ENCODE measurements at places on chromosomes 12 and 14.

- DNase-seq, result no peak
Measured at GRCh38 chr14:104130974-104131651, 7.3 kb upstream of the KIF26A start.

- DNase-seq, result no peak
Measured at GRCh38 chr14:64703395-64704142, 655 bp upstream of the PLEKHG3 start.

- no peak for DNase-seq
Measured at GRCh38 chr14:34161351-34162082, 210.6 kb upstream of the EGLN3 start.

DNA sequence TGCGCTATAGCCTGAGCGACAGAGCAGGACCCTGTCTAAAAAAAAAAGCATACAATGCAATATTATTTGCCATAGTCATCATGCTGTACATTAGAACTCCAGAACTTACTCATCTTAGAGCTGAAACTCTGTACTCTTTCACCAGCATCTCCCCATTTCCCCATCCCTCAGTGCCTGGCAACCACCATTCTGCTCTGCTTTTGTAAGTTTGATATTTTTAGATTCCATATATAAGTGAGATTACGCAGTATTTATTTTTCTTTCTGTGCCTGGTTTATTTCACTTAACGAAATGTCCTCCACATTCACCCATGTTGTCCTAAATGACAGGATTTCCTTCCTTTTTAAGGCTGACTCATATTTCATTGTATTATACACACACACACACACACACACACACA lies 121.8 kb downstream of the BBS10 start:
- no peak for DNase-seq

- no peak for DNase-seq
Measured at GRCh38 chr12:127579446-127579845, 687.5 kb upstream of the TMEM132C start.

- DNase-seq, result no peak
Measured at GRCh38 chr12:98733667-98734350, 88.7 kb downstream of the APAF1 start.

GRCh38 chr12:31850268-31850667 lies 108.9 kb upstream of the RESF1 start:
- DNase-seq, result no peak

- DNase-seq, result no peak
Measured at GRCh38 chr12:119151445-119152026, 27.2 kb upstream of the HSPB8 start.

DNA sequence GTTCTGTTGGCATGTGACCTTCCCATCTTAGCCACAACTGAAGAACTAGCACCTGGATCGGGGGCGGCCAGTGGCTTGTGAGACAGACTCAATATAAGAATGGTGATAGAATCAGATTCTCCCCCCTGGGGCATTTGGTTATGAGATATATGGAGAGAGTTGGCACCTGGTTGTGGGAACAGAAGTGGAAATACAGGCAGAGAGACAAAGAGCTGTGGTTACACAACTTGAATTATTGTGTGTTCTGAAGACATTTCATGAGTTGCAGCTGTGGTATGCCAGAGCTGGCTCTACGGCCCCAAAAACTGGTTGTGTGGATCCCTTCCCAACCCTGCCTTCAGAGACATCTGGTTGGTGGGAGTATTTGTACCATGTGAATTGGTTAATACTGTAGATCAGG lies 2.9 kb upstream of the MSRB3 start:
- no peak for DNase-seq

DNA sequence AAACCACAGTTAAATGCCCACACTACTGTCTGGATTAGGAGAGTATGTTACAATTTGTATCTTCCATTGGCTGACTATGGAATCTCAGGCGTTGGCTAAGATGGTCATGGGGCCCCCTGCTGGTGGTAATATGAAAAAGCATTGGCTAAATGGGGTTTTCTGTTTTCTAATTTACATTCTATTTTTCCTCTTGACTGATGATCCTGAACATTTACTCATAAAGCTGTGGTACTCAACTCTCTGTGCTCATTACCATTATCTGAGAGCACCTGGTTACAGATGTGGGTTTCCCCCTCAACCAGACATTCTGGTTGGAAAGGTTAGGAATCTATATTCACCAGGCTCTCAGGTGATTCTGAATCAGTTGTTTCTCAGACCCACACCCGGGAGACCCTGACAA lies 64.8 kb downstream of the WSCD2 start:
- peak; percentile 6 for DNase-seq

- DNase-seq, result no peak
Measured at GRCh38 chr12:42846782-42847181, 257.2 kb upstream of the PRICKLE1 start.

GRCh38 chr14:104531421-104532190 lies 48.0 kb upstream of the C14orf180 start:
- no peak for DNase-seq

GRCh38 chr12:3456809-3457208 lies 34.2 kb upstream of the PRMT8 start:
- DNase-seq, result no peak

GRCh38 chr12:59548930-59549329 lies 46.9 kb upstream of the SLC16A7 start:
- DNase-seq, result no peak

GRCh38 chr14:75198291-75198933 lies 22.0 kb upstream of the TMED10 start:
- no peak for DNase-seq

GRCh38 chr12:2225696-2226095 lies 172.9 kb downstream of the CACNA1C start:
- no peak for DNase-seq

DNA sequence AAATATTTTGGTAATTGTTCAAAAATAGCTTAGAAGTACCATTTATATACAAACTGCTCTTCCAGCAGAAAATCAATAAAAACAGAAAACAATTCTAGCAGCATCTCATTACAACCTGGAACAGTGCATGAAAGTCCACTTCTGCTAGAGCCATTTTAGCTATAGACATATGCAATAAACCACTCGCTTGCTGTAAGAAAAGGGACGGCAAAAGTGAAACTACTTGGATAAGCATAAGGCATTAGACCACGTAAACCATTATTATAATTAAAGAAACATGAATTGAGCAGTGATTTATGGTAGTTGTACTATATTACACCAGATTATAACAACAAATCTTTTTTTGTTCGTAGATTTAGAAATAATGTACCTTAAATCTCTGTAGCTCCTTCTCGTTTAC lies 48.7 kb downstream of the LRIG3 start:
- no peak for DNase-seq

DNA sequence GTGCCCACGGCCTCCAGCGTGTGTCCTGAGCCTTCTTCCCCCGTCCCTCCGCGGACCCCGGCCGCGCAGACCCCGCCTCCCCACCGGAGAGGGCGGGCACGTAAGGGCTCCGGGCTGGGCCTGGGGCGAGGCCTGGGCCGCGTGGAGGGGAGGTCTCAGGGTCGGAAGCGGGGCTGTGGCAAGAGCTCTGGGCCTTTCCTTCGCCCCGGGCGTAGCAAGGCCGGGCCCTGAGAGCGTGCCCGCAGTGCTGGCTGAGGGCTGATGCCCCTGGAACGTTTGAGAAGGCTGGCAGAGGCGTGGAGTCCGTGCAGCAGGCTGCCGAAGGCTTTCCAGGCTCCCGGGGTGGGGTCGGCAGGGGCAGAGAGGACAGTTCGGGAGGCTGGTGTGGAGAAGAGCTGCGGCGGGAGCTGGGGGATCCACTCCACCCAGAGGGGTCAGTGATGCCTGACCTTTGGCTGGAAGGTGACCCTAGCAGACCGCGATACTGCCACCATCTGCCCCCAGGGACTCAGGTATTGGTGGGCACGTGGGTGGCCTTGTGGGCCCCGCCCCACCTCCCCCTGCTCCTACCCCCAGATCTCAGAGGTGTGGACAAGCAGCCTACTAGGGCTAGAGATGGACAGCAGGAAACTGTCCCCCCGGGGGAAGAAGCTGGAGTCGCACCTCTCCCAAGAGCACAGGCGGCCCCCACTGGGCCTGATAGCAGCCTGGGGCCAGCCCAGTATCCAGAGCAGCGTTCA lies 558 bp downstream of the TEX22 start:
- DNase-seq, result no peak

- DNase-seq, result no peak
Measured at GRCh38 chr14:101224356-101225156, 321.0 kb upstream of the RTL1 start.

GRCh38 chr14:21868442-21869046 lies 194.9 kb upstream of the OR4E1 start:
- DNase-seq, result peak; percentile 5

DNA sequence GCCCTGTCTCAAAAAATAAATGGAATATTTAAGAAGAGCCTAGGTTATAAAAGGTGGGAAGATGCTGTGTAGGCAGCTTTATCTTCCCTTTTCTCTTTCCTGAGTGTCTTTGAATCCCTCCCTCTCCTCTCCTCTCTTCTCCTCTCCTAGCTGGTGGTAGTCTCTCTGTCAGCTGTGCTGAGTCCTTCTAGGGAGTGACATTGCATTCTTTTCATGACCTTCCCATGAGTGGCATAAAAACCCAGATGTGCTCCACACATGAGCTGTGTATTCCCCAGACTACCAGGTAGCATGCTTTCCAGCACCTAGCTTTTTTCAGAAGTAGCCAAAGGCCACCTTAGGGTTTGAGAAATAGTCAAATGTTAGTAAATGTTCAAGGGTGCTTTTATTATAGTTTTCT lies 23.6 kb downstream of the SAMD4A start:
- DNase-seq, result no peak

DNA sequence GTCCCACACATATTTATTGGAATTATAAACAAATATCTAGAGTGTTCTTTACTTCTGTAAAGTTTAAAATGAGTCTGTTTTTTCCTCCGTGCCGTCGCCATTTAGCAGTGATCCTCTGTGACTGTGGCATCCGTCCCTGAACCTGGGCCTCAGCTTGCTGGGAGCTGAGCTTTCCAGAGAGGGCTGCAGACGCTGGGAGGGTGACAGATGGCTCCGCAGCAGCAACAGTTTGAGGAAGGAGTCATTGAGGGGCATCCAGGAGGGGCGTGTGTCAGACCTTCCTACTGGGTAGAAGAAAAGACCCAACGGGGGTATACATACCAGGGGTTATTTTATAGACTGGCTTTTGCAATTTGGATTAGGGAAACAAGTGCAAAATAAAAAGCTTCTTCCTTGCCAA lies 47.9 kb downstream of the NEUROD4 start:
- no peak for DNase-seq

- no peak for DNase-seq
Measured at GRCh38 chr14:81222691-81223090, 1.9 kb upstream of the GTF2A1 start.

DNA sequence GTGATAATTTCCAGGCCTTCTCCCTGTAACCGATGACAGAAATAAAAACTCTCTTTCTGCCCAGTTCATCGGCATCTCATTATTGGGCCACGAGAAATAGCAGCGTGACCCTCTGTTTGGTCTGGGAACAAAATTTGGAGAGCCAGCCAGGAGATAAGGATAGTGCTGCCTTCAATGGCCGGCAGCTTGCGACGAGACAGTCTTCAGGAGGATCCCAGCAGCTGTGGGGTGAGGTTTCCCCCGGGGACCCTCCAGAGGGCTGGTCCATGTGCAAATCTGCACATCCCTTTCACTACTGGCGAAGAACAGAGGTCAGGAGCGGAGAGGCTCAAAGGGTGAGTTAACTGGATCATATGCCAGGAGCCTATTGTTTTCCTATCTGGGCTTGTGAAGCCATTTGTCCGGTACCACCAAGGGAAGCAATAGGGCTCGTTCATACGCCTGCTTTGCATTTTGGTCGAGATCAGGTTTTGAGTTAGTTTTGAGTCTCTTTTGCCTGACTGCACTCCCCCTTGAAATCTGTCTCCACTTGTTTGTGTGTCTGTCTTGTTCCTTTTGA lies 4.8 kb downstream of the SLC39A2 start:
- DNase-seq, result no peak

DNA sequence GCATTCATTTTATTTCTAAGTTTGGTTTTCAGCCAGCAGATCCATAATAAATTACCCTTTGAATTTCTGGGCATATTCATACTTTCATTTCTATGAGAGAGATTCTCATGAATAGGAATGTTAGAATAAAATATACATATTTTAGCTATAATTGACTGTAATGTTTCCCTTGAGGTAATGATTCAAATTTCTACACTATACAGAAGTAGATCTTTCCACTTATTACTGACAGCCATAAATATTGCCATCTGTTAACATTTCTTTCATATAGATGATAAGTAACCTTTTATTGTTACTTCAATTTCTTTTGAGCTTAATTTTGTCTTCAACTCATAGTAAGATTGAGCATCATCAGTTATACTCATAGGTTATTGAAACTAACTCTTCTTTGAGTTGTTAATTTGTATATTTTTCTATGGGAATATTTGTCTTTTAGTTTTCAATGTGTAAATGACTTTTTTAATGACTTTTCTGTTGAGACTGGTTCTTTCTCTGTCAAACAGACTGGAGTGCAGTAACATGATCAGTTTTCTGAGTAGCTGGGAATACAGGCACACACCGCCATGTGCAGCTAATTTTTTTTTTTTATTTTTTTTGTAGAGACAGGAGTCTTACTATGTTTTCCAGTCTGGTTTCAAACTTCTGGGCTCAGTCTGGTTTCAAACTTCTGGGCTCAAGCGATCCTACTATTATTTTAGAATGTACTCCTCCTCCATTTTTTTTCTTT lies 991.6 kb downstream of the SLC6A15 start:
- no peak for DNase-seq

DNA sequence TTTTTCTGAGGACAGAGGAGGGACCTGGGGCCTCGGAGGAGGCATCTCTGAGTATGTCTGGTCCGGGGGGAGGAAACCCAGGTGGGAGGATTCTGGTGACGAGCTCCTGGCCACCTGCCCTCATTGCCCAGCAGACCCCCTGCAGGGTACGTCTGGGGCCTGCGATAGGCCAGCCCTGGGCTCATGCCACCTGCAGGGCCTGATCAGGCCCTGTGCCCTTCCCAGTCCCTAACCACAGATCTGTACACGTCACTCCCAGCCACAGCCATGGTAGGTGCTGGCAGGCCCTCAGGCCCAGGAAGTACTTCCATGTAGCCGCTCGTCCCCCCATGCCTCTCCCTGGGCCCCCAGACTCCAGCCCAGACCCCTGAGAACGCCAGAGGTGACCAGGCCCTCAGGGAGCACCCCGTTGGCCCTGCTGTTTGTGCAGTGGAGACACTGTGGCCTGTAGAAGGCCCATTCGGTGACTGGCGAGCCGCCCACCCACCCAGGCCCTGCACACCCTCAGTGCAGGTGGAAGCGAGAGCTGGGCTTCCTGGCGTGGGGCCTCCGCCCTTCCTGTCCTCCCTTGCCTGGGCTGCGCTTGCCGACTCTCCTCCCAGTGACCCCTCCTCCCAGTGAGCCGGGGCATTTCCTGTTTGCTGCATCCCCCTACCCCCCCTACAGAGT lies 5.7 kb downstream of the INF2 start:
- no peak for DNase-seq

GRCh38 chr14:99001241-99001640 lies 270.8 kb downstream of the BCL11B start:
- DNase-seq, result no peak

Measured in NCI-H1048 (cell line).